ENCODE measurements at places on chromosomes 3 and 15.
A peak's percentile ranks its signal among the peaks of the same experiment; 100 is the strongest.

GRCh38 chr3:125019271-125019670 is 36.5 kb downstream of the HEG1 start:
- no peaks in the 10 kb centered on the region for H3K27me3 ChIP-seq
- no peak for DNase-seq
- H3K4me3 ChIP-seq: no peak overlapping the region
- peak overlapping the region; percentile 86 for H3K27ac ChIP-seq

GRCh38 chr3:193822492-193823212 is 229.6 kb downstream of the OPA1 start:
- H3K27ac ChIP-seq: no peak overlapping the region
- H3K4me1 ChIP-seq: no peaks in the 10 kb centered on the region
- DNase-seq: no peak
- H3K27me3 ChIP-seq: peaks cover 4% of the 10 kb centered on the region

- peak overlapping the region; percentile 93 for H3K4me3 ChIP-seq
- H3K27ac ChIP-seq: peak overlapping the region; percentile 91
- H3K27me3 ChIP-seq: no peaks in the 10 kb centered on the region
- peaks cover 37% of the 10 kb centered on the region for H3K4me1 ChIP-seq
- H3K36me3 ChIP-seq: no peaks in the 10 kb centered on the region
These were observed 556 bp downstream of the CHP1 start for GRCh38 chr15:41231422-41232226.

DNA sequence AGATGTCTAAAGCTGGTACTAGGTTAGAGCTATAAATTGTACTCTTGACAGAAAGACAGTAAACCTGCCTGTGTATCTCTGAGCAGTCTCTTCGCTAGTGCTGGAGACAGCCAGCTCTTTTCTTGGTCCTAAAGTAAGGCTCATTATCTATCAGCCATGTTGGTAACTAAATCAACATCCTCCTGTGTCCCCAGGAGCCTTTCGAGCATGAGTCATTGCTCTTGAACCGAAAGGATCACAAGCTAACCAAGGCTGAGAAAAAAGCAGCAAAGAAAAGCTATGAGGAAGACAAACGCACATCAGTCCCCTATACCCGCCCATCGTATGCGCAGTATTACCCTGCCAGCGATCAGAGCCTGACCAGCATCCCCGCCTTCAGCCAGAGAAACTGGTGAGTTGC is 25.0 kb upstream of the TEX264 start:
- no peak overlapping the region for H3K4me3 ChIP-seq
- DNase-seq: no peak
- H3K27ac ChIP-seq: no peak overlapping the region
- no peaks in the 10 kb centered on the region for H3K4me1 ChIP-seq
- peaks cover 17% of the 10 kb centered on the region for H3K36me3 ChIP-seq

DNA sequence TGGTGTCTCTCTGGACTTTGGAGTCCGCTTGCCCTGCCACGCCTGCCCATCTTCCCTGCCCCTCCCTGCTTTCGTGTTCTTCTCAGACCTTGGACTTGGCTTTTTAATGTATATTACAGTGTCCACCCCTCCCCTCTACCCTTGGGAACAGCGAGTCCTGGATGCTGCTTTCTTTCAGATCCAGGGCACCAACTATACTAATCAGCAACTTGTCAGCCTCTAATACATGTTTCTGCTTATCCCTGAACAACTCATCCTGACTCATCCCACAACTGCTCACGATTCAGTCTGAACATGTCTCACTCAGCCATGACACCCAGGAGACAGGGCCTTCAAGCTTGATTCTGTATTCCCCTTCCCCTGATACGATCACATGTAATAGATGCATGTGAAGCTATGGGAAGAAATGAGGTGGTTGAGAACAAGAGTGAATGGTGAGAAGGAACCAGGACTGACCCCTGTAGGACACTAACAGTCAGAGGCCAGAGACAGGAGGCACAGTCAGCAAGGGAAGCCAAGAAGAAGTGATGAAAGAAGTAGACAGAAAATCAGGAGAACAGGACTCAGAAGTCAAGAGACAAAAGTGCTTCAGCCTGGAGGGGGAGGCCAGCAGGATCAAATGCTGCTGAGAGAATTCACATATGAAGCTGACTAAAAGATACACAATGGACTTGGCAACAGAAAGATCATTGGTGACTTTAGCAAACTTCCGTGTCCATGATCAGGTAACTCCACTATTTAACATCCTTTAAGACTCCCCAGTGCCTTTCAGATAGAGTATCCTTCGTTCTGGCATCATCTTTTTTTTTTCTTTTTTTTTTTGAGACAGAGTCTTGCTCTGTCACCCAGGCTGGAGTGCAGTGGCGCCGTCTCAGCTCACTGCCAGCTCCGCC is 35.4 kb downstream of the BCL2L10 start:
- DNase-seq: no peak
- H3K27ac ChIP-seq: no peak overlapping the region
- H3K27me3 ChIP-seq: no peaks in the 10 kb centered on the region
- H3K4me3 ChIP-seq: no peak overlapping the region
